ENCODE measurements at places on chromosomes 16 and 17.

- DNase-seq: peak; percentile 93
Measured at GRCh38 chr17:76909971-76910760, 42.0 kb downstream of the MGAT5B start.

GRCh38 chr16:12547608-12547922, 256.1 kb downstream of the CPPED1 start:
- DNase-seq: no peak

DNA sequence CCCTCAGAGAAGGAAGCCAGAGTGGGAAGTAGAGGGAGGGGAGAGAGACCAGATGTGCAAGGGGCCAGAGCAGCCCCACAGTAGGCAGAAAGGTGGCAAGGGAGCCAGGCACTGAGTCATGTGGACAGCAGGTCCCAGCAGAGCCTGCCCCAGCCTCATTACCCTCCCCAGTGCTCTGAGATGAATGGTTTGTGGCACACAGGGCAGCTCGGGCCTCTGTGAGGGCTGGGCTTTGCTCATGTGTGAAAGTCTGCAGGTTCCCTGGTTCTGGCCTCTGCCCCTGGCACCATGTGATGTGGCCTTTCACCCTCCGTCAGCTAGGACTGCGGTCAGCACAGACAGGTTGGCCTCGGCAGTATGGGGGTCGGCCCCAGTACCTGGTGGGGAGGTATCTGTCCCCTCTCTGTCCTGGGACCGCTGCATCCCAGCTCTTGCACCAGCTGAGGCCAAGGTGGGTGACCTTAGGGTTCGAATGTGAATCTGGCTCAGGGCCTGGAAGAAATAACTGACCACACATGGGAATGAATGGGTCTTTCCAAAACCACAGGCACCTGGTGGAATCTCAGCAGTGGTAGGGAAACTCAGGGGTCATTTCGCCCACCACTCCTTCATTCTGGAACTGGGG, 8.9 kb downstream of the LRRC75A start:
- DNase-seq: no peak

GRCh38 chr16:57534337-57534880, 2.0 kb downstream of the CCDC102A start:
- DNase-seq: peak; percentile 7

DNA sequence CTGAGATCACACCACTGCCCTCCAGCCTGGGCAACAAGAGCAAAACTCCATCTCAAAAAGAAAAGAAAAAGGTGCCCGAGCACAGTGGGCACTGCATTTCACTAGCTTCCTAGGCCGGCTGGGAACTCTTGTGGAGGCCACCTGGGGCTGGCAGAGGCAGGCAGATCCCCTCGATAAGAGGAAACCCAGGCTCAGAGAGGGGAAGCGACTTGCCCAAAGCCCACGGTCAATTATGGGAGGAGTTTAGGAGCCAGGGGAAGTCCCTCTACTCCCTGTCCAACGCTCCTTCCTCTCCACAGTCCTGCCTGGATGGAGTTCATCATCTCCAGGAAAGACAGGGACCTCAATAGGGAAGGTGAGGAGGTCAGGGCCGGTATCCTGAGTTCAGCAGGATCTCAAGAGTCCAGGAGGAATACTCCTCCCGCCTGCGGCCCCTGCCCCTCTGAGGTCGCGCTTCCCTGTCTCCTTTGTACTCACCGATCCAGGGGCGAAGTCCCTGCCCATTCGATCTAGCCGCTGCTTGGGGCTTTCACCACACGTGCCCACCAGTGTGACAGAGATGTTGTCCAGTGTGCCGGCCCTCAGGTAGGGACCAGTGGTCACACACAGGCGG, 841 bp downstream of the ALOXE3 start:
- peak; percentile 66 for DNase-seq
